ENCODE measurements at places on chromosomes 1 and 21.
A peak's percentile ranks its signal among the peaks of the same experiment; 100 is the strongest.

GRCh38 chr1:56065729-56066128 lies 513.6 kb downstream of the PLPP3 start:
- no peak for DNase-seq

GRCh38 chr1:214854126-214854875 lies 228.2 kb upstream of the KCNK2 start:
- no peak for DNase-seq

GRCh38 chr1:246081856-246082668 lies 425.0 kb downstream of the SMYD3 start:
- no peak for DNase-seq

DNA sequence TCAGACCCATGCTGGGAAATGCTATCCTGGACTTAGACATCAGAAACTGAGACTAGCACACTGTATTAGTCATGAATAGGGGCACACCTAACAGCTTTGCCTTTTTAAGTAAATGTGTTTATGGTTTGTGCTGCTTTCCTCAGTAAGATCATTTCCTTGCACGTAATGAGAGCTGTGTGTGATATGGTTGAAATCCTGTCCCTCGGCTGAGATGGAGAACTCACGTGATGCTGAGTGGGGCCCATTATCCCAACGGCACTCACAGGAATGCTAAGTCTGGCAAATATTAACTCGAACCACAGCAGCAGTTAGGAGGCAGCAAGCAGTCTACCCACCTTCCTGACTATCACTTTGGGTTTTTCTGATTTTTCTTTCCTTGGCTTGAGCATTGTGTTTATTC lies 38.2 kb downstream of the BCL9 start:
- DNase-seq: no peak

- DNase-seq: no peak
These were observed 51.7 kb downstream of the TOR1AIP2 start for GRCh38 chr1:179825798-179826460.

- DNase-seq: no peak
These were observed 26.1 kb upstream of the GTF2B start for GRCh38 chr1:88917321-88918025.

DNA sequence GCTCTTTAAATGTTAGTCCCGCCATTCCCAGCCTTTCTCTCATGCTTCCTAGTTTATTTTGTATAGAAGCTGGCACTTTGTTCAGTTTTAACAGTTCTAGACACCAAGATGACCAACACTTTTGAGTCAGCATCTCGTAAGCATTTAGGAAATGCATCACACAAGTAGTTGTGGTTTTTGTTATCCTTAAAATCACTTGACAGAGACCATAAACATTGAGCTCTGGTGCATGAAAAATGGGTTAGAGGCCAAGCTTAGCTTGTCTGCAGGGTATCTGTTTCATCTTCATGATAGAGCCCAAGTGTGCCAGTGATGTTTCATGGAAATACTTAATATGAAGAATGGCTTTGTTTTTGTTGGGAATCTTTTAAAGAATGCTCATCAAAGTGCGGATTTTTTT lies 159.7 kb downstream of the DISP1 start:
- no peak for DNase-seq

DNA sequence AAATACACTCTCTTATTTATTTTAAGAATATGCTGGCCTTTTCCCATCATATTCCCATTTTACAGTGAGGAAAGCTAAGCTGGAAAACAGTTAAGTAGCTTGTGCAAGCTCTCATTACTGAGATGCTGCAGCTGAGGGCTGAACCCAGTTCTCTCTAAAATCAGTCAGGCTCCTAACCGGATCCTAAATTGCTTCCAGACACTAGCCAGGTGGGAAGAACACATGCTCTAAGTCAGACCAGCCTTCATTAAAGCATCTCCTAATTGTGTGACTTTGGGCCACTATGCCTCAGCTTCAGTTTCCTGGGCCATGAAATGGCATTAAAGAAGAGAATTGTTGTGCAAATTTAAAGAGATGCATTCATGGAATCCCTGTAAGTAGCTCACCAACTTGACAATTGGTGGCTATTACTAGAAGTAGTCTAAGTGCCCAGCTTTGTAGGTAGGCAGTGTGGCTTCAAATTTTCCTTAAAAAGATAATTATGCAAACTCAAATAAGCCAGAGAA lies 228.4 kb downstream of the DAB1 start:
- DNase-seq: no peak

GRCh38 chr1:26724926-26725325 lies 29.1 kb downstream of the ARID1A start:
- DNase-seq: no peak

DNA sequence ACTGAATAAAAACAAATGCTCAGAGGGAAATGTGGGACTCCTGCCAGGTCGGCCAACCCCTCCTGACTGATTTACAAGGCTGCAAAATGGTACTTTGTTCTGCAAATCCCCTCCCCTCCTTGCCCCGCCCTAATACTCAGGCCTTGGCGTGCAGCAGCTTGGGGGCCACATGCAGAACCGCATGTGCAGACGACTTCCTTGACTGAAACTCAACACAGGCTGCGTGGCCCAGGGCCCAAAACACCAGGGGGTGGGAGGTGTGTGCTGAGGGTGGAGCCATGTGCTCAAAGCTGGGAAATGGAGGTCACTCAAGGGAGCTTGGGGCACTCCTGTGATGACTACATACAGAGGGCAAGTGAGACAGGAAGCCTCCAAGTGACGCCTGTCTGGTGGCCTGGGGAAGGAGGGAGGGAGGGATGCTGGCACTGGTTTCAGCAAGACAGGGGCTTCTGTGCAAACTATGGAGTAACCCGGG lies 87.2 kb downstream of the MRPL37 start:
- DNase-seq: peak; percentile 78

GRCh38 chr1:64950284-64950809 lies 16.0 kb downstream of the JAK1 start:
- no peak for DNase-seq

DNA sequence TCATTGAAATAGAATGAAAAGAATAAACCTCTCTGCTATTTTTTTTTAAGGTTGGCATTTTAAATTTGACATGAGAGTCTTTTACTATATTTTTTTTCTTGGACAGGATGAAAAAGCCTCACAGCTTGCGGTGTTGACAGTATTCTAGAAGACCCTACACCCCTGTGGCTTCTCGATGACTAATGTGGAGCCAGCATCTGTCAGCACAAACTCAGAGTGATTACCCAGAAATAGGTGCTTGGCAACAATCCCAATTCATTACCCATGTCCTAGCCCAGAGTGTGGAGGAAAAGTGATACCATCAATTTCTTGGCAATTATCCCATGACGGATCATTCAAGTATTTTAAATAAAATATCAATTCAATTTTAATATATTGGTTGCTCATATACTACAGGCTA lies 186.8 kb upstream of the MAP1LC3C start:
- DNase-seq: peak; percentile 93

DNA sequence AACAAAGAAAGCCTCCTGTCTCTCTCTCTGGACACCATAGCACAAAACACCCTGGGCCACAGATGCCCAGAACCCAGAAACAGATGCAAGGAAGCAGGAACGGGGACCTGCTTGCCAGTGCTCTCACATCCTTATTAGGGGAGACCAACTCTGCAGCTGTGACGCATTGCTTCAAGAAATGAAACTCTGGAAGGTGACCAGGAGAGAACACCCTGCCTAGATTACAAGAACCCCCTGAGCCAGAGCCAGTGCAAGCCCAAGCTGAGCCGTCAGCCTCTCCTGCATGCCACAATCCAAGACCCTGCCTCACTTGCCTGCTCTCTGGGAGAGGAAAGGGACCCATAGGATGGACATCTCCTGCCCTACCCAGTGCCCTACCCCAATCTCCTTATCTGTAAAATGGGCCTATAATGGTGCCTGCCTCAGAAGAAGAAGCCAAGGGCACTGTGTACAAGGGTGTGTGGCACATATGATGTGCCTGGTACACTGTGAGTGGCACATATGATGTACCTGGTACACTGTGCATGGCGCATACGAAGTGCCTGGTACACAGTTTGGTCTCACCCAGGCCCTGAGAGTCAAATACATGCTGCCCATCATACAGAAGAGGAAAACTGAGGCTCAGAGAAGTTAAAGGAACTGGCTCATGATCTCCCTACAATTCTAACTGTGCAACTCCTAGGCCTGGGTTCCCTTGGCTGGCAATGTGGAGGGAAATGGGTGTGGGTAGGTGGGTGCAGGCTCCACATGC lies 16.8 kb upstream of the FAM131C start:
- DNase-seq: no peak

DNA sequence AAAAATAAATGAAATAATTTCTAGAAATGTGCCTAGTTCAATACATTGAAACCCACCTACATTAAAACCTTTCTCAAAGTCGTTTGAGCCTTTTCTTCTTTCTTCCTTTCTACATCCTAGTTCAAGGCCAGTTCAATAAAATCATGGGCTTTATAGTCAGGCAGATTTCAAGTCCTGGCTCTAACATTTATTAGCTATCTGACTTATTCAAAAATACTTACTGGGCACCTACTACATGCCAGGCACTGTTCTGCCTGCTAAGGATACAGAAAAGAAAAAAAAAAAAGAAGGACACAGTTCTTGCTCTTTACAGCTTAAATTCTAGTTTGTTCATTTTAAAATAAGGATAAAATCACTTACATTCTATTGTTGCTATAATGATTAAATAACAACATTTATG lies 134.2 kb upstream of the FGGY start:
- DNase-seq: no peak

- no peak for DNase-seq
These were observed 65.6 kb downstream of the PCBP3 start for GRCh38 chr21:45709173-45709572.

DNA sequence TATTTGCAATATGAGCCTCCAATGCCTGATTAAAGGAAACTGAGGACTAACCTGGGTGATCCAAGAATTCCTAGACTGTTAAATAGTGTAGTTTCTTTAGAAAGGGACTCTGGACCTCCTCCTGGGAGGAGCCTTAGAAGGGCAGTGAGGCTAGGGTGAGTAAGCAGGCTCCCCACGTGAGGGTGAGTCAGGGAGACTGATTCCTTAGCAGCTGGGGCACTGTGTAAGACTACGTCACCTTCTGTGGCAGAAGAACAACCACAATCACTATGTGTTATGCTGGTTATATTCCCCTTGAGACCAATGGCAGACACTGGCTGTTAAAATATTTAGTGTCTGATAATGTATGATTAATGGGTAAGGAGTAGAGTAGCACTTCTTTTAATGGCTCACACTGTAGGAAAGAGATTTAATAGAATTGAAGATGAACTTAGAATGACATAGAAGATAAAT lies 53.3 kb upstream of the SYT14 start:
- DNase-seq: no peak

GRCh38 chr1:201253411-201253810 lies 29.9 kb upstream of the PKP1 start:
- peak; percentile 41 for DNase-seq

GRCh38 chr1:165842671-165843129 lies 15.3 kb downstream of the UCK2 start:
- DNase-seq: no peak

DNA sequence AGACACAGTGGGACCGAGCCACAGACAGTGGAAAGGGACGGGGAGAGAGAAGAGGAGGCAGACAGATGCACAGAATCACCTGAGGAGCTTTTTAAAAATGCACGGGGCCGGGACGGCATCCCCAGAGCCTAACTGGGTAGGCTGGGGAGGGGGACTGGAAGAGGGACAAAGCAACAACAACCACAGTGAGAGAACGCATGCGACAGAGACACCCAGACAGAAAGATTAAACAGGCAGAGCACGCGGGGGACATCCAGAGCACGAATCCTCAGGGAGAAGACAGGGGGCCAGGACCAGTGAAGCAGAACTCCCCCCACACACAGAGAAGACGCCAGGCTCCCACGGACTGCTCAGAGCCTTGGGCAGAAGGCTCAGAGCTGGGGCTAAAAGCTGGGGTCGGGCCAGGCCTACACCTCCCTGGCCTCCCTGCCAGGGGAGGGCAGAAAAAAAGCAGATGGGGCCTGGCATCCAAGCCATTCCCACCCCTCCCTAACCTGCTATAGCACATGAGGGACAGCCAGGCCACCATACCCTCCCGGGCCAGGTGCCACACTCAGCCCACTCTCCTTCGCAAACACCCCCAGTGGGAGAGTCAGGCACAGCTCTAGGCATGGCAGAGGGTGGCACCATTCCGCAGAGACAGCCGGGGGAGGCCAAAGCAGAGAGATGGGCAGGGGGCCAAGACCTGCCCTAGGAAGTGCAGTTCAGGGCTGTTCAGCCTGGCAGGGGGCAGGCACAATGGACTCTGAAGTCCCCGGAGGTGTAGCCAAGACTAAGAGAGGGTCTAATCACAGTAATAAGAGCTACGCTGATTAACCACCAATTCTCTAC lies 29.8 kb upstream of the COL16A1 start:
- DNase-seq: no peak

GRCh38 chr1:39944410-39945112 lies 10.4 kb upstream of the MFSD2A start:
- DNase-seq: no peak

GRCh38 chr1:201154389-201155165 lies at the start of gene TMEM9:
TSS of gene TMEM9 (minus strand) at chr1:201154474. CDS start at chr1:201153923, 551 bp downstream.
- DNase-seq: peak; percentile 92

DNA sequence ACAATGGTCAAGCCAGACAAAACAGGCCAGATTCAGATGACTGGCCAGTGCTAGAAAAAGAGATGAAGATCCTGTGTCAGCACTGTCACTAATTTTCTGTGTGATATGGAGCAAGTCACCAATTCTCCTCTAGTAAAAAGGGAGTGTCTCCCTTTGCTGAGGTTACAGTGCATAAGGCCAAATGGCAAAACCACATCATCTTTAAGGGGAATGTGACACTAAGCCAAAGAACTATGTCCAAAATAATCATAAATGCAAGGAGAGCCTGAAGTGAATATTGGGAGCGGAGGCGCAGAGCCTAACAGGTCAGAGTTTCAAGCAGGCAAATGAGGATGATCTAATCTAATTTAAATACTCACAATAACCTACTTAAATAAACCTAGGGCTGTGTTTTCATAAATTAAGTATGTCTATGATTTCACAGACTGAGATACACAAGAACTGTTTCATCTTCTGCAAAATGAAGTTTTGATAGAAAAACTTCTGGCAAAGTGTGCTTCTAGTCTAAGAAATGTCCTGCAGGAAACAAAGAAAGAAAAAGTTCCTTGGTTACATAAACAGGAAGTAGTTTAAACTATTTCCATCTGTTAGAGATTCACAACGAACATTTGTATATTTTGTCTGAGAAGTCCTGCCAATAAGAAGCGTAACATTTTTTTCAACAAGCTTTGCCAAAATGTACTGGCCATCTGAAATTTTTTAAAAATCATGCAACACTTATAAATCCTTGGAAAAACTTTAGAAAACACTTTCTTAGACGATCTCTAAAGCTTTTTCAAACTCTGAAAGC lies 290.2 kb downstream of the LRRC40 start:
- DNase-seq: no peak

DNA sequence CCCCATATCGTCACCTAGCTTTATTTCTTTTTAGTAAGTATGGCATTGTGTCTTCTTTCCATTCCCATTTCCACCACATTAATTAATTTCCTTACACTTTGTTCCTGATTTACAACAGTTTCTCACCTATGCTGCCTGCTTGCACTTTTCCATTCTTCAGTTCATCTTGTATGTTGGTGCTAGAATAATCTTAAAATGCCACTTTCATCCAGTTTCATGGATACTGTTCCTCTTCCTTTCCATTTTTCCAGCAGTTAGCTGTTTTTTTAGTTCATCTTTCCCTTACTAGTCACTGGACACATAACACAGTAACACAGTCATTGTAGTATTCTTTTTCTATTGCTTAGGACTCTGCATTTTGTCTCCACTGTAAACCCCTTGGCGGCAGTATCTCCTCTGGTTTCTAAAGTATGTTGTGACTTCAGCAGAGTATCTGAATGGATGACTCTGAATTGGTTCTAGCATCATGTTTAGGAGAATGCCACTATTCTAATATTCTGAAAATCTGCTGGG lies 2.1 kb downstream of the CDC7 start:
- no peak for DNase-seq

- DNase-seq: no peak
These were observed 35.4 kb upstream of the TRAPPC10 start for GRCh38 chr21:43976661-43977060.

Data from NCI-H2171 (cell line).